ENCODE measurements at places on chromosomes 1 and 21. TPM values are rescaled to one million over a fixed set of nuclear protein-coding genes. Genes with fewer than 3 reads are reported as not detected.

DNA sequence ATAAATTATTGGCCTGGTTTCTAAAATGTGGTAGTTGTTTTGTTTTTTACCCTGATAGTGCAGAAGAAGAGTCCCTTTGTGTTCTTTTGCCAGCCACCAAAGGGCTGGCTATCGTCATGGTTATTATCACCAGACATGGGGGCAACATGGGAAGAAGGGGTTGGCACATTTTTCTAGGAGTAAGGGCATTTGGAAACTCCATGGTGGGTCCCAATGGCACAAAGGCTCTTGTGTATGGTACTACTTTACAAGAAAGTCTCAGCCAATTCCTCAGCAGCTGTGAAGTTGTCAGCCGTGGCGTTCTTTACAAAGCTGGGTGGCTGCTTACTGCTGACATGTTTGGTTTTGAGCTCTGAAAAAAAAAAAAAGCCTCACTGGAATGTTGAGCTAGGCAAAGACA, 330.4 kb upstream of the ESRRG start:
- DNase-seq: no peak

The PGLYRP3 gene
- total RNA-seq: not detected

The RBM11 gene
- total RNA-seq: not detected

- no peak for DNase-seq
Measured at GRCh38 chr1:174967845-174968705, 31.7 kb upstream of the CACYBP start.

DNA sequence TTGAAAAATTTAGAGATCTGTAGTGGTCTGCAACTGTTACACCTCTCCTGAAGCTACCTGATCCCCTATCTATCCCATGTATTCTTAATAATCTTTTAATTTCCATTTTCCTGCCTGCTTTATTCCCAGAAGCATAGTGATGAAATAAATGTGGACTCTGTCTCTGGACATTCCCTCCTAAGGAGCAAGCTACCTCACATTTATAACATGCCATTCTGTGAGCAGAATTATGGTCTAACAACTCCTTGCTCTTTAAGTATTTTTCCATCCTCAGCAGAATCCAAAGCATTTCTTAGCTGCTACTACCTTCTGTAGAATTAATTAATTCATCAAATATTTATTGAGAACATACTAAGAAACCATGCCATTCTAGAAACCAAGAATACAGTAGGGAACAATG, 15.1 kb downstream of the CRP start:
- DNase-seq: no peak

The DVL1 gene
- total RNA-seq: 60.4 TPM

The PTPN7 gene
- not detected for total RNA-seq

The CD53 gene
- not detected for total RNA-seq

GRCh38 chr21:16258844-16259611, 529.2 kb downstream of the USP25 start:
- no peak for DNase-seq

The SLC9A1 gene
- total RNA-seq: 2.9 TPM

The RXRG gene
- total RNA-seq: not detected

DNA sequence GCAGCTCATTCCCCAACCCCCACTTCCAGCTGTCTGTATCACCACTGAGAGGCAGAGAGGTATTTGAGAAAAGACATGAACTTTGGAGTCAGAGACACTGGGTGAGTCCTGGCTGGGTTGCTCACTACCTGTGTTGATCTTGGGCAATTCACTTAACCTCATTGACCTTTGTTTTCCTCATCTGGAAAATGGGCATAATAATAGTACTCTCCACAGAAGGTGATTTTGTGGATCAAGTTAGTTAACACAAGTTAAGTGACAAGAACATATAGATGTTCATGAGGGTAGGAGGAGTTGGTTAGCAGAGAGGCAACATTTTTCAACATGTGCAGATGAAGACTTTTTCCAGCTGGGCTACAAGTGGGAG, 17.1 kb upstream of the ETV3L start:
- no peak for DNase-seq

GRCh38 chr1:171252482-171252881, 4.2 kb downstream of the FMO1 start:
- DNase-seq: no peak

Measured in HepG2 (cell line).